Epithelial cell of proximal tubule (primary cell): ENCODE measurements at places on chromosomes 16 and 17. TPM values are rescaled to one million over a fixed set of nuclear protein-coding genes. Genes with fewer than 3 reads are reported as not detected.

PRR29 gene
- total RNA-seq, result 0.14 and 0.17 TPM in 2 replicates

OR3A3 gene
- not detected in 2 replicates for total RNA-seq

GRAPL gene
- not detected in 2 replicates for total RNA-seq

TMEM92 gene
- total RNA-seq, result 2.7 and 13.2 TPM in 2 replicates

ACSM2A gene
- total RNA-seq, result 0.12 TPM in 1 of 2 replicates, not detected in the other

SEPTIN1 gene
- total RNA-seq, result 0.23 TPM in 1 of 2 replicates, not detected in the other

SAP30BP gene
- 95.8 and 107 TPM in 2 replicates for total RNA-seq

SLC13A2 gene
- not detected in 2 replicates for total RNA-seq

UBE2Z gene
- total RNA-seq, result 71.0 and 78.9 TPM in 2 replicates

DHRS7C gene
- not detected in 2 replicates for total RNA-seq

JUP gene
- total RNA-seq, result 314 and 425 TPM in 2 replicates

BRIP1 gene
- total RNA-seq, result 12.6 and 20.8 TPM in 2 replicates

HOXB9 gene
- 74.5 and 83.8 TPM in 2 replicates for total RNA-seq

TBC1D3H gene
- not detected in 2 replicates for total RNA-seq

MEFV gene
- total RNA-seq, result not detected in 2 replicates

KRTAP9-4 gene
- total RNA-seq, result not detected in 2 replicates

SHCBP1 gene
- 27.9 and 28.9 TPM in 2 replicates for total RNA-seq

MYH1 gene
- total RNA-seq, result not detected in 2 replicates

CRHR1 gene
- total RNA-seq, result not detected in 2 replicates

DNAI2 gene
- not detected in 2 replicates for total RNA-seq

MCRIP1 gene
- 111 and 153 TPM in 2 replicates for total RNA-seq

CCL1 gene
- not detected in 2 replicates for total RNA-seq

DNAH17 gene
- total RNA-seq, result 0.72 TPM in 1 of 2 replicates, not detected in the other

RHBDL1 gene
- total RNA-seq, result 0.43 and 1.2 TPM in 2 replicates

NT5C gene
- 139 and 140 TPM in 2 replicates for total RNA-seq

CORO6 gene
- total RNA-seq, result 4.4 and 28.7 TPM in 2 replicates

SMARCD2 gene
- total RNA-seq, result 95.9 and 135 TPM in 2 replicates

TMEM204 gene
- 1.4 TPM in 1 of 2 replicates, not detected in the other for total RNA-seq

CTRB1 gene
- not detected in 2 replicates for total RNA-seq

CCL5 gene
- not detected in 2 replicates for total RNA-seq

PRSS33 gene
- not detected in 2 replicates for total RNA-seq

SCN4A gene
- under 0.01 TPM in 1 of 2 replicates, not detected in the other for total RNA-seq

HEATR9 gene
- not detected in 2 replicates for total RNA-seq

IGF2BP1 gene
- 9.0 and 15.7 TPM in 2 replicates for total RNA-seq

RHBDL3 gene
- under 0.01 TPM in 1 of 2 replicates, not detected in the other for total RNA-seq

TMEM235 gene
- not detected in 2 replicates for total RNA-seq

KLHL36 gene
- total RNA-seq, result 63.7 and 65.7 TPM in 2 replicates

HYDIN gene
- 1.3 and 1.5 TPM in 2 replicates for total RNA-seq
